ENCODE measurements at places on chromosomes 4 and X.

- peak; percentile 64 for DNase-seq
Measured at GRCh38 chr4:139655116-139655515, 10.5 kb upstream of the MGST2 start.

DNA sequence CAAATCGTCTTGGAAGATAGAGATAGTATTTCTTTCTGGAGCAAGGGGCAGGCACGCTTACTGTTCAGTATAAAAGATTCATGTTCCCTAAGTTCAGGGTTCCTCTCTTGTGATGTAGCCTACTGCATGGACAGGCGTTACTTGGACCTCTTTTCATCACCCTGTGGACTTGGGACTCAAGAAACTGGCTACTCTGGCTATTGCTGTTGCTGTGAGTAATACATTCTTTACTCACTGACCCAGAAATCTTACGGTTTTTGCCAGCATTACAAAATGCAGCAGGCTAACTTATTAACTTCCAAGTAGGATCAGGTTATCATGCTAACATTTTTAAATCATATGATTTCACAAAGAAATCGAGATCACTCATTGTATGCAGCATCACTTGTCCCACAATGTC is 12.8 kb upstream of the GUCY1B1 start:
- DNase-seq = no peak

GRCh38 chr4:134122903-134123302 is 78.7 kb downstream of the PABPC4L start:
- DNase-seq = no peak

GRCh38 chr4:40850496-40850895 is 100.7 kb downstream of the NSUN7 start:
- no peak for DNase-seq

GRCh38 chr4:58600290-58600689 is 1490.1 kb upstream of the IGFBP7 start:
- DNase-seq = no peak

Measured in islet precursor cell (in vitro differentiated cells).